ENCODE measurements at places on chromosomes 1 and 21.

- DNase-seq: no peak
Measured at GRCh38 chr1:37630426-37631028, 4.2 kb downstream of the RSPO1 start.

DNA sequence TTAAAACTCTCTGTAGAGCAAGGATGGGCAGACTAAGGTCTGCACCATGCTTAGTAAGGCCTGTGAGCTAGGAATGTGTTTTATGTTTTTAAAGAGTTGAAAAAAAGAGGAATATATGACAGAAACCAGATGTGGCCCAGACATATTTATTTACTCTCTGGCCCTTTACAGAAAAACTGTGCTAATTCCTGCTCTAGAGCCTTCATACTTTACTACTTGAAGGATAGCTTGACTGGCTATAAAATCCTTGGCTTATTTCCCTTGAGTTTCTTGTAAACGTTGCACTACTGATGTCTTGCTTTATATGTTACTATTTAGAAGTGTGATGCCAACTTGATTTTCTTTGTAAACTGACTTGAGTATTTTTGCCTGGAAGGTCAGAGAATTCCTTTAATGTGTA, 33.5 kb downstream of the CTBS start:
- DNase-seq: no peak

DNA sequence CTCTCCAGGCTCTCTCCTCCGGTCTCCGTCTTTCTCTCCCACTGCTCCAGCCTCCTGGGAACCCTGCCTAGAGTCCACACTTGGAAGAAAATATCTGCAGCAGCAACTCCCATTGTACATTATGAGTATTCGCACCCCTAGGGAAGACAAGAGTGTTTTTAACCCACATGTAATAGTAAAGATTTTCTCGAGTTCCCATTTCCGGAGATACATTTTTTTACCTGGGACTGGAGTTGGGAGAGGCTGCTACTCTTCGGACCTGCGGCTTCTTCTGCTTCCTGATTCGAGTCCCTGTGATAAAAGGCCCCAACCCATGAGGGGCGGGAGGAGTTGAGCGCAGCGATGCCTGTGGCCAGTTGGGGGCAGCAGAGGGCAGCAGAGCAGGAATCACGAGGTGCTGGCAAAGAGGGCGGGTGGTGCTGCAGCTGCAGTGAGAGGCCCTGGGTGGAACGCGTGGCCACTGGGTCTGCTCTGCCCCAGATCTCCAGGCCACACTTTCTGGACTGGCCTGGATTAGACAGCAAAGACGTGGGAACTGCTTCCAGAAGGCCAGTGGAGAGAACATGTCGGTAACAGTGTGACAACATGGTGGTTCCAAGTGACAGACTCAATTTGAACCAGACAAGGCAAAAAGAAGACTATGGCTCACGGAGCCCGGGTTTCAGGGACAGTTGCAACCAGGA, 221.0 kb upstream of the CSF3R start:
- peak; percentile 31 for DNase-seq

GRCh38 chr1:196960854-196961253, 16.5 kb upstream of the CFHR5 start:
- DNase-seq: no peak

- no peak for DNase-seq
Measured at GRCh38 chr1:36352910-36353878, 29.7 kb upstream of the EVA1B start.

DNA sequence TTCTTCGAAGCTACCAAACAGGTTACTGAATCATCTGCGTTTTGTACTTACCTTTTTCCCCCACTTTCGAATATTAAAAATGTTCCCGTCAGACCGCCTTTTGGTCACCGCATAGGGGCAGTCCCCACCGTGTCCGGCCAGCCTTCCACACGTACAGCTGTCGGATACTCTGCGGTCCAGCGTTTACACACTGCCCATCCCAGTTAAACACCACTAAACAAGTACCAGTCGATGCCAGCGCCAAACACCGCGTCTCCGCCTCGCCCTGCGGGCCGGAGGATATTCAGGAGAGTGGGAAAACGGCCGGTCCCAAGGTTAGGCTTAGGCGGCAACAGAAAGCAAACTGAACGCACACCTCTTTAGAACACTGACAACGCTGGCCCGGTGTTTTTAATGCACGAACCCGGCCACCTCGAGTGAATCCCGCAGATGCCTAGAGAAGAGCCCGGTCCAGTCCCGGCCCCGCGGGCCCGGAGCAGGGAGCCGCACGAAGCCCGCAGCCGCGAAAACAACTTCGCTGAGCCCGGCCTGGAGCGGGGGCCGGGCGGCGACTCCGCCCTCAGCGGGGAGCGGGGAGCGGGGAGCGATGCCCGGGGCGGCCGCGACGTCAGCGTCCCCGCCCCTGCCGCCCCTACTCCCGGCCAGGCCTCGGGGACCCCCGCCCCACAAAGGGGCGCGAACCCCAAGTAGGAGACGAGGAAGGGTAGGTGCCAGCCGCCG, 730 bp upstream of the PHF13 start:
- DNase-seq: no peak

- DNase-seq: no peak
Measured at GRCh38 chr1:228944296-228944695, 209.0 kb downstream of the RHOU start.

DNA sequence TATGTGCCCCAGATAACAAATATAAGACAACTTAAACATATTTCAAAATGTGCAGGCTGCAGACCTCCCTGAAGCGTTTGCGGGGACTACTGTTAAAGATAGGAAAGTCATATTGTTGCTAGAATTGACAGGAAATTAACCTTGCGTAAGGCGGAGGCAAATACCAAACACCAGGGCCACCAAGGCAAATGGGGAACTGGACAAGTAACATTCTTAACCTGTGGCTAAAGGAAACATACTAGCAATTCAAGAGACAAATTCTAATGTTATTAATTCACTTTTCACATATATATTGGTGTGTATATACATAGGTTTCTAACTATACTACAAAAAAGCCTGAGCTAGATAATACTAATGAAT, 6.8 kb downstream of the HAPLN2 start:
- no peak for DNase-seq

DNA sequence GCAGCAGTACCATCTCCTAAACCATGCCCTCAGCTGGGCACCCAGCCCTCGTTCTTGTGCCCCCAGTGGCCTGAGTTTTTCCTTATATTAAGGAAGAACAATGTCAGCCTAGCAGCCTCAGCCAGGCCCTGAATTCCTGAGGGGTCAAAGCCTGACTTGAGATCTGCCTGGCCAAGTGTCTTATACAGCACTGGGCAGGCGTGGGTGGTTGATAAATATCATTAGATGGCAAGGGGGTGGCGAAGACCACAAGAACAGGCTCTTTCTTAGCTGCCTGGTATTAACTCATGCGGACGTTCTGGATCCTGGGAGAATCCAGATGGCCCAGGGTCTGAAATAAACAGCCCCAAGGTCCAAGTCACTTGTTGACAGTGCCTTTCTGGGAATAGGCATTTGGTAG, 18.3 kb downstream of the NGF start:
- DNase-seq: no peak

GRCh38 chr1:222632749-222633148, 14.9 kb downstream of the MIA3 start:
- DNase-seq: no peak

DNA sequence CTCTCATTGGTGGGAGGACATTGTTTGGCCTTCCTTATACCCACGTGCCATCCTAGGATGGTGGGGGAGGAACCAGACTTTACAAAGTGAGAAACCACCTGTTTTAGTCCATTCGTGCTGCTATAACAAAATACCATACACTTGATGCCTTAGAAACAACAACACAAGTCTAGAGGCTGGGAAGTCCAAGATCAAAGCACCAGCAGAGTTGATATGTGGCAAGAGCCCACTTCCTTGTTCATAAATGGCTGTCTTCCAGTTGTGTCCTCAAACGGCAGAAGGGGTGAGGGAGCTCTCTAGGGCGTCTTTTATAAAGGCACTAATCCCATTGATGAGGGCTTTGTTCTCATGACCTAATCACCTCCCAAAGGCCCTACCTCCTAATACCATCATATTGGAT, 31.1 kb downstream of the CAPN8 start:
- DNase-seq: no peak

- DNase-seq: no peak
Measured at GRCh38 chr1:66405061-66405460, 128.9 kb upstream of the SGIP1 start.

DNA sequence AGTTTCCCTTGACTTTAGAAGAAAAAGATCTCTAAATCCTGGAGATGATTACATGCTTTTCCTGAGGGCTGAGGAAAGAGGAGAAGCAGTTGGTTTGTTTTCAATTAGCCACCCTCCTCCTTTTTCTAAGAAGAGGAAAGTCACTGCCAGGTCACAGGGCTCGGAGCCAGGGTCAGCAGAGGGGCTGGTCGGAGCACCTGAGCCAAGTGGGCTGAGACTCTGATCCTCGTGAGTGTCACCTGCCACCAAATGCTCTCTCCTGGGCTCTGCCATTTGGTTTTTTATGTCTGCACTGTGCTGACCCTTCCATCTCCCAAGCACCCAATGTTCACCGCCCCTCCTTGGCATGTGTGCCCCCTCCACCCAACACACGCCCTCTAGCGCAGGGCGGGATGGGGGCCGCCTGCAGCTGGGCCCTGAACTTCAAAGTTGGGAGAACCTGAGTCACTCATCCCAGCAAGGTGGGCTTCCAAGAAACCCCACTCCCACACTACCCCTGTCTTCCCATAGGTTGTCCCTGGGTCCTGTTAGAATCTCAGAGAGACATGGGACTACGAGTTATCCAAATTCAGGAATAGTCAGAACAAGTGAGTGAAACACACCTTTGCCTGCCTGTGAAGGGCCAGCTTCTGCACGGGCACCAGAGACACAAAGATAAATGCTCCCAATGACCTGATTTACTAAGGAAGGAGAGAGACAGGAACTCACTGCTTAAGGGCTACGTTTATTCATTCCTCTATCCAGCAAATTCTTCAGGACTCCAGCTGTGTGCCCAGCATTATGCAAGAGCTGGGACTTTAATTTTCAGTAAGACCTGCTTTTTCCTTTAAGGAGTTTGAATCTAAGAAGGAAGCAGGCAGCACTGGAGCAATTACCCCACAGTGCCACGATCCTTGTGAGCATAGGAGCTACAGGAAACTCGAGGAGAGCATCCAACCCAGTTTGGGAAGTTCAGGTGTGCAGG, 127.5 kb downstream of the RHOU start:
- DNase-seq: no peak

GRCh38 chr1:237226177-237226944, 184.4 kb downstream of the RYR2 start:
- no peak for DNase-seq

GRCh38 chr1:13505020-13505419, 8.8 kb downstream of the LRRC38 start:
- no peak for DNase-seq

DNA sequence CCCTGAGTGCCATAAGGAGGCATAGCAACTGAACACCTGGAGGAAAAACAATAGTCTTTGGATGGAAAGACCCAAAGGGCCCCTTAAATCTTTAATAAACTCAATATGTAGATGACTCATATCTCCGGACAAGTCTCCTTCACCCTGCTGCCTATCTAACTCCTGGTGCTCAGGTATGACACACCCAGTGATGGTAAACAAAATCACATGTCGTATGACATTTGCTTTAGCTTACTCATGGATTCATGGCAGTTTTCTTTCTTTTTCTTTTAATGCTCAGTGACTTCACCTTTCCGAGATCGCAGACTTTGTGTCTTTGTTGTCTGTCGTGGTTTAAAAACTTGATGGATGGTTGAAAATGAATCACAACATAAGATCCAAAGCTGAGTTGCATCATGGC, 208.5 kb upstream of the PROX1 start:
- DNase-seq: no peak

- DNase-seq: peak; percentile 92
Measured at GRCh38 chr1:47437447-47438164, at the start of gene FOXD2. FOXD2 (plus strand) TSS chr1:47438044; CDS start chr1:47438136, 92 bp downstream.

DNA sequence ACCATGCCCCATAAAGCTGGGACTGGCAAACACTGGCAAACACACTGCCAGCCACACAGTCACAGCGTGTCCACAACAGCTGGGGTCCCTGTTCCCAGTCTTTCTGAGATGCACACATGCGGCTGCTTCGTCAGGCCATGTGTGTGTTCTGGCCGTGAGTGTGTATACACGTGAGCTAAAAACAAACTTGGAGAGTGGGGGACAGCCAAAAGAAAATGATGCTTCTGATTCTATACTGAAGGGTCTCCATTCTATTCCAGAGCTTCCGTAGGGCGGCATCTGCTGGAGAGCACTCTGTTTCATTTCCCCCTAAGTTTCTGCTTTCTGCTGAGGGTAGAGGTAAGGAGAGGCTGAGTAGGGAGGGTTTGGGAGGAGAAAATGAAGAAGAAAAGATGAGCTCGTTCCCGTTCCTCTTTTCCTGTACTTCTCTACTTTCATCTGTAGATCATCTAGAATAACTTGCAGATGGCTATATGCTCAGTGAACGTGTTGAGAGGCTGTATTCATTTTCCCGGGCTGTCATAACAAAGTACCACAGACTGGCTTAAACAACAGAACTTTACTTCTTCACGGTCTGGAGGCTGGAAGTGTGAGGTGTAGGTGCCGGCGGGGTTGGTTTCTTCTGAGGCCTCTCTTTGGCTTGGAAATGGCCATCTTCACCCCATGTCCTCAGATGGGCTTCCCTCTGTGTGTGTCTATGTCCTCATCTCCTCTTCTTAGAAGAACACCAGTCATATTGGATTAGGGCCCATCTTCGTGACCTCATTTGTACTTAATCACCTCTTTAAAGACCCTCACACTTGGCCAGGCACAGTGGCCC, 151.6 kb downstream of the TOMM20 start:
- no peak for DNase-seq

GRCh38 chr1:43492826-43493225, 37.9 kb upstream of the PTPRF start:
- no peak for DNase-seq

- DNase-seq: no peak
Measured at GRCh38 chr1:41545996-41546832, 61.7 kb upstream of the EDN2 start.

- DNase-seq: no peak
Measured at GRCh38 chr1:228362884-228363450, 43.7 kb downstream of the TRIM11 start.

DNA sequence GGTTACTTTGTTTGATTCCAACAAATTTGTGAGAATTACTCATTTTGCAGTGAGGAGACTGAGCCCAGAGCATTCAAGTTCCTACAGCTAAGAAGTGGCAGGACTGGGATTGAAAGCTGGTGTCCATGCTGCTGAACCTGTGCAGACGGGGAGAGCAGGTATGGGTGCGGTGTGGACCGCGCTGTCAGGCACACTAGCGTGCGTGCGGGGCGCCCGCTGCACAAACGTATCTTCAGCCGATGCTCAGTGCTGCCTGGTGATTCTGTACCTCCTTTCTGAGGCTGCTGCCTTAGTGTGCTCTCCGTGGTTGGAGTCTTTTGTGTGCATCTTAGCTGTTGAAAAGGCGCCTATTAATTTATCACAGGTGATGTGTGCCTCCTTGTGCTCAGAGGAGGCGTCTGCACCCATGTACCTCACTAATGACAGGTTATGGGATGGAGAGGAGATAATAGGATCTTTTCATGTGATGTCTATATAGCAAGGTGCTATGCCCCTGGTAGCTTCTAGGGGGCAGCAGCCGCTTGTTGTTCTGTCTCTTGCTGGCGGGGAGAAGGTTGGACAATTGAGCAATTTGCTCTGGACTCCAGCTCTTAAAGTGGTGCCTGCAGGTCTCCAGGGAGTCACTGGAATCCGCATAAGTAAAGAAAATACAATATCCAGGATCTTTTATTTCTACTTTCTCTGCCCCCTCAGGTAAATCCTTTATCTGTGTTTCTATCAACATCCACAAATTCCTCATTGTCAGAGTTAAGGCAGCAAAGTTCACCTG, 32.5 kb downstream of the PEX14 start:
- peak; percentile 40 for DNase-seq
